ENCODE measurements at places on chromosomes 7 and 10.
A peak's percentile ranks its signal among the peaks of the same experiment; 100 is the strongest.

- DNase-seq, result peak; percentile 30
Measured at GRCh38 chr10:100184840-100185239, 989 bp downstream of the ERLIN1 start.

DNA sequence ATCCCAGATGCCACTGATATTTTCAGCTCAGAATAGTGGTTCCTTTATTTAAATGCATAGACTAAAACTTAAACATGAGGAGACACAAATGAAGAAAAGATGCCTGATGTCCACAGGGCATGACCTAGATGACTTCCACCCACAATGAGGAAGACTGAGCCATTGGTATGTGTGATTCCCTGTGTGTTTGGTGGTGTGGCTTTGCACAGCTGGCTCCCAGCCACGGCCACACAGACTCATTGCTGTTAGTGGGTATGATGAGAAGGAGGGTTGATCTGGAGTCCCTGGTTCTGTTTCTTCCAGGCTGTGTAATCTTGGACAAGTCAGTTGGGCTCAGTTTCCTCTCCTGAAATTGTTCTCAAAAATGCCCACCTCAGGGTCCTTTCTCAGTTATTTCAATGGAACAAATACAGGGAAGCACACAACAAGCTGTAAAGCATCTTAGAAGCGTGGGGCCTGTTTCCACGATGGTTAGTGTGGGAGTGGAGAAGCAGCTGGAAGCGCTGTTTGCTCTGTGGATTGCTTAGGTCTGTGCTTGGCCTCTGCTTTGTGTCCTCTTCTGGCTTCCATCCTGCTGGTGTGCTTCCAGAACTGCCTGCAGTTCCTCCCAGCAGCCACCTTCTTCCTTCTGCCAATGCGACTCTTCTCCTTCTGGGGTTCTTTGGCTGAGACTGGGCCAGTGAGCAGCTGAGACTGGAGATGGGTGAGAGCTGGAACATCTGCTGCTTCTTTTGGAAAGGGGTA is 303.7 kb downstream of the BMPER start:
- no peak for DNase-seq

- DNase-seq, result peak; percentile 7
Measured at GRCh38 chr7:45662018-45662417, 87.8 kb downstream of the ADCY1 start.

DNA sequence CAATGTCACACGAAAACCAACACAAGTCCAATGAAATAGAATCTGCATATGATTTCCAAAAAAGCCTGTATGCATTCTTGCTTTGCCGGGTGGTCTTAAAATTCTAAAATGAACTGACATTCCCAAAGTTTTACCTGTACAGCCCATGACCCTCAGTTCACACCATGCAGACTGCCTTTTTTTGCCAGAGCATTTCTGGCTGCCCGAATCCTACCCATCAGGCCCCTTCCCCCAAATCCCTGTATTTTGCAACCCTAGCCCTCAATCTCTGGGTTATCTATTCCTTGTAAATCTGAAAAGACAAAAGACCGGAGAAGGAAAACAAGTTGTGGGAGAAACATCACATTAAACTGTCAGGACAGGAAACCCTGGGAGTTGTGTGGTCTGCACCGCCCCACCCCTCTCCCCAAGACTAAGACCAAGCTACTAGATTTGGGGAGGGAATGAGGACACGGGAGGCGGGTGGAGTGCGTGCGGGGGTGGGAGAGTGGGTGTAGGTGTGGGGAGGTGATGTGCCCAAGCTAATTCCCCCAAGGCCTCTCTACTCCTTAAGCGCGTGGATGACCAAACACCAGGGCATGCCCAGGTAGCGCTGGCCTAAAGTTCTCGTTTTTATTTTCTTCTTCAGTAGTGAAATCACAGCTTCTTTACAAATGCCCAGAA is 1.4 kb downstream of the JCAD start:
- DNase-seq, result no peak

DNA sequence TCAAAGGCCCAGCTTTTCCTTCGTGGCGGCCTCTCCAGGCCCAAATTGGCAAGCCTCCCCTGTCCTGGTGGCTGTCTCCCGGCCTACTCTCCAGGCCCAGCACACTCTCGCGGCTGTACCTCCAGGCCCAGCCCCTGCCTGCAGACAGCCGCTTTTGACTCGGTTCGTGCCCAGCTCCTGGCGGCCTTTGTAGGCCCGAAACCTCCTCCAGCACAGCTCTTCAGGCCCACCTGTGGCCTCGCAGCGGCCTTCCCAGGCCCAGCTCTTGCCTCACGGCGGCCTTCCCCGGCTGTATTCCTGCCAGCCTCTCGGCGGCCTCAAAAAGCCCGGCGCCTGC is 18.2 kb upstream of the TMEM248 start:
- DNase-seq, result no peak

DNA sequence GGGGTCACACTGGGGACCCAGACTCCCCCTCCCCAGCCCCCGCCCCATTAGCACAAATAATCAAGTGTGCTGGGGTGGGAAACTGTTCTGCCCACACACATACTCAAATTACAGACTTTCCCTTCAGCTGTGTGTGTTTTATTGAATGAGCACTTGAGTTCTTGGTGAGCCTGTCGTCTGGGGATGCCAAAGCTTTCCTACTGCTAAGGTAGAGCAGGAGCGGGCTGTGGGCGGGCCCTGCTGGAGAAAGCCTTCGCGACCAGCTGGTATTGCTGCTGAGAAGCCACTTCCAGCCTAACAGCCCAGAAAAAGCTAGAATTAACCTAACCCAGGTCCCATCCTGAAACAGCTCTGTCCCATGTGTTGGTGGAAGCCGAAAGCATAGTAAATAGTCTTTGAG is 87.0 kb upstream of the KMT2E start:
- no peak for DNase-seq

DNA sequence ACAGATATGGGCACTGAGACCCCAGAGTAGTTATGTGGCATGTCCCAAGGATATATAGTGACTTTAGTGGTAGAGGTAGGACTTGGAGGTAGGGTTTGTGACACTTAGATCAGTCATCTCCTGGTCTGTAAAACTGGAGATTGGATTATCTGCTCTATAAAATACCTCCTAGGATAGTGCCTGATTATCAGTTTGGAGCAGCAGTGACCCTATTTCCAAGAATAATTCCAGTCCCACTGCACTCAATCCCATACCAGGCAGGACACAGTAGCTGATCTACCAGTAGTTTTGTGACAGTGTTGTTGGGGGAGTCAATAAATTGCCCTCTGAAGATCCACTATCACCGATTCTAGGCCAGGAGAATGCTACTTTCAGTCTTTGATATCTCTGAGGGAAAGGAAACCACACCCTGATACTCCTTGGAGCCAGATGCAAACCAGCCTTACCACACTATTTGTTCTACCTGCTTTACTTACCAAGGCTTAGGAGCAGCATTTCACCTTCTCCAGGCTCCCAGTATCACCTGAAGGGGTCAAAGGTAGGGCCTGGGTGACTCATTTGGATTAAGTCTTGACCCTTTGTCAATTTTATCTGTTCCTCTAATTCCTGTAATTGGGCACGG is 30.6 kb downstream of the KMT2E start:
- DNase-seq, result no peak

DNA sequence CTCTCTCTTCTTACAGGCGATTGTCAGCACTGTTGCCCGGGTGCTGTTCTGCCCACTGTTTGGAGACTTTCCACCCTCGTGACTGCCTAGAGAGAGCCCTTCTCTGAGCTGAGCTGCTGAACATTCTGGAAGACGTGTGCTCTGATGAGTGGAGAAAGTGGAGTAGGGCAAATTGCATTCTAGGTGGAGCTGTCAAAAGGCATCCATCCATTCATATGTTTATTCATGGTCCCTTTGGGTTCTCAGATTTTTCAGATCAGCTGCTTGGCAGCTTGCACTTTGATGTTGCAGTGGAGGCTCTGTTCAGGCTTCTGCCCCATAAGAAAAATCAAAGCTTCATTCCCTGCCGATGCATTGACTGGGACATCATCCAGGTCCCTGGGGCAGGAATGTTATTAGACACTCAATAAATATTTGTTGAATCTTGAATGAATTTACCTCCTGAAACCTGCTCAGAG is 120.7 kb upstream of the EEPD1 start:
- no peak for DNase-seq

GRCh38 chr7:33459340-33459751 is 330.0 kb downstream of the BBS9 start:
- peak; percentile 40 for DNase-seq

- no peak for DNase-seq
Measured at GRCh38 chr7:137519181-137519691, 175.7 kb upstream of the PTN start.

- peak; percentile 64 for DNase-seq
Measured at GRCh38 chr7:16587790-16588189, 57.8 kb downstream of the ANKMY2 start.

DNA sequence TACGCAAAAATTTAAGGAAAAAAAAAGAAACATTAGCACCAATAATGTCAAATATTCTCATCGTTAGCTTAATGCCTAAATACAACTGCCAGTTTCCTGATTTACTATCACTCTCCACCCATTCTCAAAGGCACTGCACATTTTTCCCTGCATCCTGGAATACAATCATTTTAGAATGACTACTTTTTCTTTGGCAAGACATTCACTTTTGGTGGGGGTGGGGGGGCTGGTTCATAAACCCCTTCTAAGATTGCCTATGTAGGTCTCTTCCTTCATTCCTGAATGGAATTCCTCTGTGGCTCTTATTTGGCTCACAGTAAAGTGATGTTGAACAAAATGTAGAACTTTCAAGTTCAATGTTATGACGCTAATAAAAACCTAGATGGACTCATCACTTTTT is 74.3 kb downstream of the RNLS start:
- no peak for DNase-seq

- no peak for DNase-seq
Measured at GRCh38 chr7:117009705-117010361, 56.5 kb downstream of the ST7 start.
